ELR (cell line): ENCODE measurements at places on chromosomes 4 and X.
A peak's percentile ranks its signal among the peaks of the same experiment; 100 is the strongest.

- DNase-seq, result peak; percentile 56
Observed at GRCh38 chr4:177051473-177052060, 258.1 kb upstream of the NEIL3 start.

- no peak for DNase-seq
Observed at GRCh38 chr4:99817309-99817890, 773 bp downstream of the DAPP1 start.

GRCh38 chrX:80512924-80513323 is 92.7 kb downstream of the TENT5D start:
- no peak for DNase-seq

DNA sequence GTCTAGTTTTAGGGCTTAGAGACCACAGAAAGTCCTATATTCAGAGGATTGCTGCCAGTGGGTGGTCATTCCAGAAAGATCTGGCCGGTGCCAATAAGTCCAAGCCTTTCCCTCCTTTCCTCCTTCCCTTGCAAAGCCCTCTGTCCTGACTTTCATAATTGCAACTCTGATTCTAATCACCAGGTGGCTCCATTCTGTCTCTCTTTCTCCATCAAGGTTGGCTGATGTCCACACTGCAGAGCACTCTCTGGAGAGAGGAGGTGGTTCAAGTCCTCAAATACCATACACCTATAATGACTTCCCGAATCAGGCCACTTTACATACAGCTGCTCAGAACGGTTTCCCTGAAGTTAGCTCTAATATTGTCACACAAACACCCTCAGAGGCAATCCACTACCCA is 22.4 kb upstream of the ARMCX4 start:
- DNase-seq, result peak; percentile 42

DNA sequence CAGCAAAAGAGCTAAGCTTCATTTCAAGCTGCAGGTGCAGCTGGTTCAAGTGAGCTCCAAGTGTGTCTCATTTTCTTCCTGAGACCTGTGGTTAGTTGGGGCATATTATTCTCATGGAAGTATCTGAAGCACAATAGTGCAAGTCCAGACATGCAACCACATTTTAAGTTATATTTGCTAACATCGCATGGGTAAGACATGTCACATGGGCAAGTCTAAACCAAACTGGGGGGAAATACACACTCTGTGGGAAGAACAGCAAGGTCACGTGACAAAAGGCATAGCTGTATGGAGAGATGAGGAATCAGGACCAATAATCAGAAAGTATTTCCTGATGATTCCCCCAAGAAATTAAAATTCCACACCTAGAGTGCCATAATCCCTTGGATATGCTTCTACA is 94.9 kb upstream of the NDP start:
- DNase-seq, result no peak

- no peak for DNase-seq
Observed at GRCh38 chr4:168737806-168738172, 240.9 kb downstream of the PALLD start.

- DNase-seq, result no peak
Observed at GRCh38 chr4:5224340-5224739, 173.1 kb downstream of the STK32B start.

GRCh38 chr4:185573651-185574199 is 38.4 kb upstream of the PDLIM3 start:
- DNase-seq, result peak; percentile 81

DNA sequence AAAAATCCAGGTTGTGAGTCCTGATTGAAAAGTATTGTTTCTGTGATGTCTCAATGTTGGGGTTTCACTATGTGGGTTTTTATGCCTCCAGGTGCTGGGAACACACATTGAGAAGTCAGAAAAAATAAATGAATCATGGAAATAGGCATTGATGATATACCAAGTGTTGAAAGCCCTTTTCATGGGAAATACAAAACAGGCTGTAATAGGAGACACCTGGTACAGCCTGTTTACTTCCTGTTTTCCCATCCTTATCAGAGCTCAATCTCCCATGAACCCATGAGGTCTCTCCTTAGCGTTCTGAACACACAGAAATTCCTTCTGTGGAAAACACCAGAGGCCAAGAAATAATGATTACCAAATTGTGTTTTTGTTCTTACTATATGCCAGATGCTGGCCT is 106.3 kb upstream of the BOD1L1 start:
- DNase-seq, result no peak

- DNase-seq, result no peak
Observed at GRCh38 chrX:82230013-82230412, 1028.1 kb downstream of the SH3BGRL start.

- DNase-seq, result no peak
Observed at GRCh38 chr4:151583157-151583914, 174.4 kb downstream of the FHIP1A start.

DNA sequence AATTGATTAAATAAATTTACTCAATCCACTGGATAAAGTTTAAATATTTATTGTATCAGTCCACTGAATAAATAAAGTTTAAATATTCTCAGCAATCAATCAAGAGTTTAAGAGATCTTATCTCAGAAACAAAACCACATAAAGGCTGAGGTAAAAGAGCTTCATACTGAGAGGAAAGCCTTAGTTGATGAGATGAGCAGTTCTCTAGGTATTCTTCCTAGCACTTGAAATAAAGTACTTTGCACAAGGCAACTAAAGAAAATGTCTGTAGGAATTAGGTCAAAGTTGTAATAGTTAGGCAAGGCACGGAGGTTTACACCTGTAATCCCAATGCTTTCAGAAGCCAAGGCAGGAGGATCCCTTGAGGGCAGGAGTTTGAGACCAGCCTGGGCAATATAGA is 63.5 kb downstream of the UCHL1 start:
- peak; percentile 20 for DNase-seq

DNA sequence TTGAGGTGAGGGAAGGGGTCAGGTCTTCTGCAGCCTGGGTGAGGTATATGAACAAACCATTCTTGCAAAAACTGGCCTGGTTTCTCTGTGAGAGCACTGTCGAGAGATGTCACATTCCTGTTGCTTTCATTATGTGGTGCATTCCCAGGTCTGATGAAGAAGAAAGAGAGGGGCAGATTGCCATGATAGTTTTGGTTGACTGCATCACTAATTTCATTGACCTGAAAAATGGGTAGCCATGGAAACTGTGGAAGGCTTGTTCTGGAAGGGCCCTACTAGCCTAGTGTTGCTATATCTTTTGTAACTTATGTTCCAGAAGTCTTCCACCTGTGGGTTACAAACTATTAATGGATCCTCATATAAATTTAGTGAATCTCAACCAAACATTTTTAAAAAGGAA is 32.9 kb upstream of the CYBB start:
- DNase-seq, result no peak
